Activated CD8-positive, alpha-beta memory T cell treated with anti-CD3 and anti-CD28 coated beads for 1 hour (primary cell): ENCODE measurements at places on chromosomes 6 and 20.

GRCh38 chr20:1667502-1668085, 10.0 kb upstream of the SIRPG start:
- DNase-seq: no peak

- no peak for DNase-seq
These were observed 144.5 kb downstream of the SMOC2 start for GRCh38 chr6:168585441-168585840.

DNA sequence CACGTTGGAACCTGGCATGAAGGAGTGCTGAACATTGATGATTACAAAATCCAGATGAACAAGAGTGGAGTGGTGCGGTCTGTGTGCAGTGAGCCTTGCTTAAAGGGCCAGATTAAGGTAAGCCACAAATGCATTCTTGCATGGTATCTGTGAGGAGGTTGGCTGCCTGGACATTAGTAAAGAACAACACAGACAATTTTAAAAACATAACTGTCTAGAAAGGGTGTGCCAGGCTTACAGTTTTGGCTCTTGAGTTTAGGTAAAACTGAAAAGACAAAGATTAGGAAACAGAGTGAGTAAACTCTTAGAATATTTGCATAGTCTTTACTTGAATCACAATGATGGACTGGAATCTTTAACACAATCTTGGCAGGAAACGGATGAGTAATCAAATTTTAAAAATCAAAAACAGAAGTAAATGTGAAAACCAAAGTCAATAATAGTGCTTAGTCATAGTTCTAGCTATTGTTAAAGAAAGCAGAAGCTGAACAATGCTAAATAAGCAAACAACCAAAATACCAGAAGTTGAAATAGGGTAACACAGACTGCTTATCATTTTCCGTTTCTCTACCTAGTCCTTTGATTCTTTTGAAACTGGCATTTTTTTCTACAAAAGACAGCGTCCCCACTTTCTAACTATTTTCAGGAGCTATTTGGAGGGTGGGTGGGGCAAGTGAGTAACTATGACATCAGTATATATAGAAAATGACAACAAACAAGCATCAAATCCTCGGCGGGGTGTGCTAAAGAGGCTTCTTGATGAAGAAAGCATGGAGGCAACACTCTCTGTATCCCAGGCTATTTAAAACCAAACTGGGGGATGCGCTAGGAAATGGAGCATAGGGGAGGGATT, 185.8 kb upstream of the RAB32 start:
- no peak for DNase-seq

DNA sequence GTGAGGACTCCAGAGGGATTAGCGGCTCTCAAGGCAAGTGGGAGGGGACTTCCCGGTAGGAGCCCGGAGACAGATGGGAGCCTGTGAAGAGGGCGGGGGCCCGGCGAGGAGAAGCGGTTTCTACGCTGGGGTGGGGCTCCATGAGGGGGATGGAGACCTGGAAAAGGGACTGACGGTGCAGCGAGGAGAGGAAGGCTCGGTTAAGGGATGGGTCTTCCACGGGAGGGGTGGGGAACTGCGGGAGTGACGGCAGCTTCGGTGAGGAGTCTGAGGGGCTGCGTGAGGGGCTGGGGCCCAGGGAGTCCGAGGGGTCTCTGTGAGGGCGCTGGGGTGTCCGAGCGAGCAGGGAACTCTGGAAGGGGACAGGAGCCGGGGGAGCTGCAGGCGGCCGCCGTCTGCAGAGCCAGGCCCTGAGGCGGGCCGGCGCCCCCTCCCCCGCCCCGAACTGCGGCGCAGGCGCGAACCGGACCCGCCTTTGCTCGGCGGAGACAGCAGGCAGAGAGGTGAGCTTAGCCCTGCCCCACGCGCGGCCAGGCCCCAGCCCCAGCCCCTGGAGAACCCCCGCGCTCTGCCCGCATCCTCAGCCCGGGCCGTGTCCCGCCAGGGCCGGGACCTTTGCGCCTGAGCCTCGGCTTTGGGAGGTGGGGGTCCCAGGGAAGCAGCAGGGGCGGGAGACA, at the start of gene NRSN2:
NRSN2 (plus strand) TSS at position 472 of the 677 bp plus-strand sequence. CDS start 2,533 bp downstream, outside the sequence.
- no peak for DNase-seq

GRCh38 chr6:168524571-168525001, 83.6 kb downstream of the SMOC2 start:
- no peak for DNase-seq

DNA sequence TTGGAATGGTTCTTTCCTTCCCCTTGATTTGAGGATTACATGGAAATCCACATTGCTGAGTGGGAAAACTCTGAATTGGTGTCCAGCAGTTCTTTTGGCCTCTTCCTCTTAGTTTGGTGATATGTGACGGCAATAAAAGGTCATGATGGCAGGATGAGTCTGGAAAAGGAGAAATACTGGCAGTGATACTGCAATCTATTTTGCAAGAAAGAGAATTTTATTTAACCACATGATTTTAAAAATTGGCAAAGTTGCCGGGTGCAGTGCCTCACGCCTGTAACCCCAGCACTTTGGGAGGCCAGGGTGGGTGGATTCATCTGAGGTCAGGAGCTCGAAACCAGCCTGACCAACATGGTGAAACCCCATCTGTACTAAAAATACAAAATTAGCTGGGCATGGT, 73.1 kb downstream of the ADTRP start:
- no peak for DNase-seq
